Activated naive CD8-positive, alpha-beta T cell treated with anti-CD3 and anti-CD28 coated beads, Interleukin-2, amount 50 U/mL, for 24 hours (primary cell): ENCODE measurements at places on chromosomes 13 and 19.
A peak's percentile ranks its signal among the peaks of the same experiment; 100 is the strongest.

- no peak for DNase-seq
Measured at GRCh38 chr19:38606131-38606530, 11.6 kb downstream of the MAP4K1 start.

DNA sequence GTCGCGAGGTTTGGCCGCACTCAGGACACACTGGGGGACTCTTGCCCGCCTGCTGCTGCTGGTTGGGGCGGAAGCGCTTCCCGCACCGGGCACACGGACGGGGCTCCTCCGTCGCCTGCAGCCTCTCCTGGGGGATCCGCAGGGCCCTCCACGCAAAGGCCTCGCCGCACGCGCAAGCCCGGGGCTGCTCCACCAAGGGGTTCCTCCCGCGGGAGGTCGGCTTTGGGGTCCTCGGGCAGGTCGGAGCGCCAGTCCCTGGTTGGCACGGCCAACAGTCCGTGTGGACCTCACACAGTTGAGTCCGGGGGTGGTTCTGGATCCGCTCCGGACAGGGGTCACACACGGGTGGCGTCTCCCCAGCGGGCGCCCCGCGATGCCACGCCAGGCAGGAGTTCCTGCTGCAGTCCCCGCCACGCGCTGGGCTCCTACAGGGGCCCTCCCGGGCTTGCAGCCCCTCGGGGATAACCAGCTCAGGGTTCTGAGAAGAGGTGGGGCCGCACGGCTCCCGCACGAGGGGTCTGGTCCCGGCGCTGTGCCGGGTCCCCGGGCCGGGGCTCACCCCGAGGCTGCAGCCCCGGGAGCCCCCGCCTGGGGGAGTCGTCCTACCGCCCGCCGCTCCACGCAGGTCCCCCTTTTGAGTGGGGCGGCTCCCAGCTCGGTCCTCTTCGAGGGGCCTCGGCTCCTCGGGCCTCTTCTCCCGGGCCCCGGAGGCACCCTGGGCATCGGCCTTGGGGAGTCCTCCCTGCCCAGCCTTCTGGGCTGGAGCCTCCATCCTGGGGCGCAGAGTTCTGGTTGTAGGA, 6.2 kb upstream of the ZNF497 start:
- no peak for DNase-seq

GRCh38 chr13:42377640-42378382, 105.9 kb downstream of the AKAP11 start:
- no peak for DNase-seq

DNA sequence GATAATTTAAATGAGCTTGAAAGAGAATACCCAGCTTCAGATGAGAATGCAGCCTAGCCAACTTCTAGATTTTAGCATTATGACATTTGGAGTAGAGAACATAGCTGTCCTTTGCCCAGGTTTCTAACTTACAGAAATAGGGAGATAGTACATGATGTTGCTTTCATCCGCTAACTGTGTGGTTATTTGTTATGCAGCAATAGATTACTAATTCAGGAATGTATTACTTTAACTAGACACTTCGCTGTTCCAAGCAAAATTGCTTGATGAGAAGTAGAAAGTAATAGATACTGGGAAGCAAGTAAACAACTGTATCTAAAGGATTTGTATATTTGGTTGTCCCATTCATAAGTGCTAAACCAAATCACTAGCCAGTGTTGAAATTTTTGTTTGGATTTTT, 790.9 kb upstream of the PRR20A start:
- no peak for DNase-seq

GRCh38 chr13:93378184-93378583, 151.6 kb downstream of the GPC6 start:
- no peak for DNase-seq

DNA sequence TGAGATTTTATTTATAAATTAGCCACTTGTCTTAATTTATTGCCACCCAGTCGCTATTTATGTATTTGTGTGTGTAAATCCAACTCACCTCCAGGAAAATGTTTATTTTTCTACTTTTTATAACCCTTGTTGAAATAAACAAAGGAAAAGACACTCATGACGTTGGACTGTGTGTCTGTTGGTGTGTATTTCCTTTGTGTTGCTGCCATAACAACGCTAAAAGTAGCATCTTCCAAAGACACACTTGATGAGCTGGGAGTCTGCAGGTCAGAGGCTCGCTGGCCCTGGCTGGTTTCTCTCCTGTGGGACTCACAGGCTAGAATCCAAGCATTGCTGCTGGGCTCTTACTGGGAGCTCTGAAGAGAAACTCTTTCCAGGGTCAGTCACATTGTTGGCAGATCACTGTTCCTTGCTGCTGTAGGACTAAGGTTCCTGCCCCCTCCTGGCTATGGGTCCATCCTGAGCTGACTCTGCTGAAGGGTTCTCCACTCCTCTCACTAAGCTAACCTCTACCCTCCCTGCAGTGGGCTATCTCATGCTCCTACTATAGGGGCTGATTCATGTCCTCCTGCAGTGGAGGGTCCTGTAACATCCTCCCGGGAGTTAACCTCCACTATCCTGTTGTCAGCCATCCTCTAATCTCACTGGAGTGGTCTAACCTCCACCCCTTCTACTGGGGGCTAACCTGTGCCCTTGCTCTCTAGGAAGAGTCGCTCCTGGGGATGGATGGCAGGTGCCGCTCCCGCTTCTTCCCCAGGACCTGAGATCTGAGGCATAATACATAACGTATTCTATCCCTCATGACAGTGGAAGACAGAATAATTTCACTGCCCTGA, 2.1 kb downstream of the IFNL2 start:
- no peak for DNase-seq

DNA sequence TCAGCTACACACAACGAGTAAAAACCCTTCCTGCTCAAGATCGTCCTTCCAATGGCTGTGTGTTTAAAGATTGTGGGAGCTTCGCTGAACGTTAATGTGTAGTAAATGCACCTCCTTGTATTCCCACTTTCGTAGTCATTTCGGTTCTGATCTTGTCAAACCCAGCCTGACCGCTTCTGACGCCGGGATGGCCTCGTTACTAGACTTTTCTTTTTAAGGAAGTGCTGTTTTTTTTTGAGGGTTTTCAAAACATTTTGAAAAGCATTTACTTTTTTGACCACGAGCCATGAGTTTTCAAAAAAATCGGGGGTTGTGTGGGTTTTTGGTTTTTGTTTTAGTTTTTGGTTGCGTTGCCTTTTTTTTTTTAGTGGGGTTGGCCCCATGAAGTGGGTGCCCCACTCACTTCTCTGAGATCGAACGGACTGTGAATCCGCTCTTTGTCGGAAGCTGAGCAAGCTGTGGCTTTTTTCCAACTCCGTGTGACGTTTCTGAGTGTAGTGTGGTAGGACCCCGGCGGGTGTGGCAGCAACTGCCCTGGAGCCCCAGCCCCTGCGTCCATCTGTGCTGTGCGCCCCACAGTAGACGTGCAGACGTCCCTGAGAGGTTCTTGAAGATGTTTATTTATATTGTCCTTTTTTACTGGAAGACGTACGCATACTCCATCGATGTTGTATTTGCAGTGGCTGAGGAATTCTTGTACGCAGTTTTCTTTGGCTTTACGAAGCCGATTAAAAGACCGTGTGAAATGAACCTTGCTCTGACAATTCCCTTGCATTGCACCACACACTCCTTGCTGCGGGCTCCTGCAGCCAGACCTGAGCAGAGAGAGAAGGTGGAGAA, 2.7 kb upstream of the FAM174C start:
- DNase-seq, result no peak

- DNase-seq, result no peak
Measured at GRCh38 chr13:77696006-77696878, 1.2 kb upstream of the SLAIN1 start.

GRCh38 chr19:3698974-3699740, 1.1 kb downstream of the PIP5K1C start:
- peak; percentile 32 for DNase-seq

- peak; percentile 76 for DNase-seq
Measured at GRCh38 chr19:1767464-1767933, 14.2 kb downstream of the ONECUT3 start.

DNA sequence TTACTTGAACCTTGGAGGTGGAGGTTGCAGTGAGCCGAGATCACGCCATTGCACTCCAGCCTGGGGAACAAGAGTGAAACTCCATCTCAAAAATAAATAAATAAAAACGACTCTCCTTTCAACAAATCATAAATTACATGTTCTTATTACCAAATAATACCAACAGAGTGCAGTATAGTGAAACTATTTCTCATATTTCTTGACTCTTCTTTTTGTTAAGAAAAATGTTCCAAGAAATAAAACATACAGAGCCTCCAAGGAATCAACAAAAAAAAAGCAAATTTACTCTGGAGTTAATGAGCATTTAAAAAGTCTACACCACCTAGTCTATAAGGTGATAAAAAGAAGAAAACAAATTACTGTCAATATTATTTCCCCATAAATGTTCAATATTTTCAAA, 188.8 kb downstream of the KLF12 start:
- no peak for DNase-seq

DNA sequence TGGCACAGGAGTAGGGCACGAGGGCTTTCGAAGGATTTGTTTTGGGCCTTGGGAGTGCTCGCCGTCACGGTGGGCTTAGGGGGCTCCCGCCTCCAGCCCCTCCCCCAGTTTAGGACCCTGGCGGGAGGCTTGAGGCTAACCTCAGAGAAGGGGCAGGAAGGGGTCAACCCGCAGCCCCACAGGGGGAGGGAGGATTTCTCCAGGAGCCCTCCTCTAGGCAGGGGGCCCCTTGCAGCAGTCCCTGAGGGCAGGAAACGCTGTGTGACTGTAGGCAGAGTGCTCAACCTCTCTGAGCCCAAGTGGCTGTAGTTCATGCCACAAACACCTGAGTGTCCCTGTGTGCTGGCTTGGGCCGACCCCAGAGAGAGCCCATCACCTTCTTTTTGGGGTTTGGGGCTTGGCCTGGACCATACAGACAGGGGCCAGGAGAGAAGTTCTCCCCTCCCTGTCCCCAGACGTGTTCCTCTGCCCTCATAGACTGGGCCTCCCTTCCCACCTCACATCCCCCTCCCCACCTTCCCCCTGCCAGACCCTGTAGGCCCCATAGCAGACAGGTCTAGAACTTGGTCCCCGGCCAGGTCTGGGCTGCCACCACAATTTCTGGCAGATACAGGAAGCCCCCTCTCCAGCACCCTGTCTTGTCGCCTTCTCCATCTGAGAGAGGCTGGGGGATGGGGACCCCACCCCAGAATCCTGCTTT, 8.1 kb downstream of the ISYNA1 start:
- DNase-seq, result no peak

- DNase-seq, result no peak
Measured at GRCh38 chr19:2135474-2136402, 15.6 kb downstream of the AP3D1 start.
